Endothelial cell (in vitro differentiated cells): ENCODE measurements at places on chromosomes 12 and 14. TPM values are rescaled to one million over a fixed set of nuclear protein-coding genes. Genes with fewer than 3 reads are reported as not detected.

Gene KRT79
- total RNA-seq = not detected

Gene IL31
- total RNA-seq = not detected

GRCh38 chr12:104662203-104662602 is 205.5 kb downstream of the CHST11 start:
- no peak for DNase-seq

DNA sequence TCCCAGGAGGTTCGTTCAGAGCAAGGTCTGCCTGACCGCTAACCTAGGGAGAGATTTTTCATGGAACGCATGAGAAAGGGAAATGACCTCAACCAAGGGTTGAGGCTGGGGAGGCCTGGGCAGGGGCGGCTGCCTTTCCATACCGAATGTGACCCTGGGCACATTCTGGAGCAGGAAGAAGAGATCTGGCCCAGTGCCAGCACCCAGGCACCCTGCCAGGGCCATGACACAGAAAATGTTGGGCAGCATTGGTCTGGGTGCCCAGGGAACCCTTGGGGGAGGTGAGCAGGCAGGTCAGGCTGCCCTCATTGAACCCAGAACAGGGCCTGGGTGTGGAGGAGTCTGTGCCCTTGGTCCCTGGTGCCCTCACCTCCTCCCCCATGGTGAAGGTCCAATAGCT is 106.8 kb downstream of the CALM1 start:
- DNase-seq = no peak

DNA sequence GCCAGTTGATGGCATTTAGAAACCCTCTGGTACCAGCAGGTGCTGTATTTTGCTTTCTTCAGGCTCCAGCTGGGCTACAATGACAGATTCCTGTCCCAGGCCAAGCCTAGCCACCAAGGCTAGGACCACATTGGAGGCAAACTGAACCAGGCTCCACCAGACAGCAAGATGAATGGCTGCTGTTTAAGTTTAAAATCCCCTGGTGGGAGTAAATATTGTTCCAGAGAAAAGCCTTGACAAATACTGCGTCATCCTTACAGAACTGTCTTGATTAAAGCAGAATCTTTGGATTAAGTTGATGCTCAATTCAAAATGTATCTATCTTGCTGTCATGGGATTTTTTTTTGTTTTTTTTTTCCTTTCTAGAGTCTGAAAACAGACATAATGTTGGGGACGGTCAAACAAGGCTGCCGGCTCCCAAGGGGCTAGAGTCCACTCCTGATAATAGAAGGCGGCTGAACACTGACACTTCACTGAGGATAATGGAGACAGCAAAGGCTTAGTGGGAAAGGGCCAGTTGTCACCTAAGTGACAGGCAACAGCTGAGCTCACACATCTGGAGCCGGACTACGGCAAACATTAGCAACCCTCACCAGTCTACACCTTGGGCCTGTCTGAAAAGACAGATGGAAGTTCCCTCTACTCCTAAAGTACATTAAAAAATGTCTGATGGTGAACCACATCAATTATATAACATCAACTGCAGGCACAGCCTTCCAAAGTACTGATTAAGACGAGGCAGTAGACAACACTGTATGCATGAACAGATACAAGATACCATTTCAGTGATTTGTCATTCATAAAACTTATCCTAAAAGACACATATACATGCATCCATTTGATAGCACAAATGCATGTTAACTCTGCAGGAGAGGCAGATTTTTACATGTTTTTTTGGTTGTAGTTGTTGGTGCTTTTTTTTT is 1.7 kb downstream of the PRICKLE1 start:
- no peak for DNase-seq

DNA sequence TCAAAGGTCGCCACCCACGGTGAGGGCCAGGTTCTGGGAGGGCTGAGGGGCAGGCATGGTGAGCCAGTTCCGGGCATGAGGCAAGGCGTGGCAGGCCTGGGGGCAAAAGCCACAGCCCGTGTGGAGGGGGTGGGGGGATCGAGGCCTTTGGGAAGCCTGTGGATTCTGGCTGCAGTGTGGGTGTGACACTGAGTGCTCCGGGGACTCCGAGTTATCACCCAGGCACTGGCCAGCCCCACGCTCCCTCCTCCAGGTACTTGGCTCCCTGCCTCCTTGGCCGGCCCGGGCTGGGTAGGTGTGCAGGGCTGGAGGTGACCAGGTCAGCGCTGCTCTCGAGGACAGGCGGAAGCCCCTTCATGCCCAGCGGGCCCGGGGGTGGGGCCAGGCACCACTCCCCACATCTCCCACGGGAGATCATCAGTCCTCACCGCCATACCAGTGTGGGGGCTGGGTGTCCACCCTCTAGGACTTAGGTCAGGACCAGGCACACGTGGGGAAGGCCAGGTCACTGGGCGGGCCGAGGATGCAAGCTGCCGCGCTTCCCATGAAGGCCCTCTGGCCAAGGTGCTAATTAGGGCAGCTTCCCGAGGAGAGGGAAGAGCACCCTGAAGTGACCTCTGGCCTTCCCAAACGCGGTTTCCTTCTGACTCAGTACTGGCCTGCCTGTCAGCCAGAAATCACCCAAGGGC is 34.1 kb upstream of the TDRD9 start:
- no peak for DNase-seq

DNA sequence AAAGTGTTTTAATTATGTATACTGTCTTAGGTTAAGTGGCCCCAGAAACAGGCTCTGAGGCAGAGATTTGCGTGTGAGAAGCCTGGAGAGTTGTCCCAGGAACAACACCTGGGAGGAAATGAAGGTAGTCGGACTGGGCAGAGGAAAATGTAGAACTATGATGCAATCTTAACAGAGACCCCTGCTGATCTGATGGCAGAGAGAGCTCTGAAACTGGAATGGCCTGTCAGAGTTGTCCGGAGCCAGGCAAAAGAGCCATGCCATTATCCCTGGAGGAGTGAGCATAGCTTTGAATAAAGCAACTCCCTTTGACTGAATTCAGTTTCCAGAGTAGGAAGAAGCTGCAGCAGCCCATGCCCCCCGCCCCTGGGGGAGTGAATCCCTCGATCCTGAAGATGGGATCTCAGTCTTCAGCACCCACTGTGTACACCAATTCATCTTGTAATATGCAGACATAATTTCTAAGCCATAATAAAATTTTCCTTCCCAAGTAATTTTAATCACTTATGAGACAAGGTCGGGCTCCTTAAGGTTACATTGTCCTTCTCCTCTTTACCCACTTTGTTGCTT is 264.8 kb downstream of the PDZRN4 start:
- no peak for DNase-seq

GRCh38 chr14:97788364-97788763 is 991.2 kb downstream of the VRK1 start:
- no peak for DNase-seq

DNA sequence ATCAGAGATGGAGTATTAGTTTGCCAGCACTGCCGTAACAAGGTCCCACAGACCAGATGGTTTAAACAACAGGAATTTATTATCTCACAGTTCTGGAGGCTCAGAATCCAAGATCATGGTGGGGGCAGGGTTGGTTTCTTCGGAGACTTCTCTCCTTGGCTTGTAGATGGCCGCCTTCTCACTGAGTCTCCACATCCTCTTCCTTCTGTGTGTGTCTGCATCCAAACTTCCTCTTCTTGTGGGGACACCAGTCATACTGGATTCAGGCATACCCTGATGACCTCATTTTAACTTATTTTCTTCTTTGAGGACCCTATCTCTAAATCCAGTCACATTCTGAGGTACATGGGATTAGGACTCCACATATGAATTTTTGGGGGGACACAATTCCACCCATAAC is 455.5 kb downstream of the RGS6 start:
- DNase-seq = no peak

GRCh38 chr14:71194251-71194650 is 287.0 kb downstream of the PCNX1 start:
- DNase-seq = no peak
